ENCODE measurements at places on chromosomes 3 and 15.

DNA sequence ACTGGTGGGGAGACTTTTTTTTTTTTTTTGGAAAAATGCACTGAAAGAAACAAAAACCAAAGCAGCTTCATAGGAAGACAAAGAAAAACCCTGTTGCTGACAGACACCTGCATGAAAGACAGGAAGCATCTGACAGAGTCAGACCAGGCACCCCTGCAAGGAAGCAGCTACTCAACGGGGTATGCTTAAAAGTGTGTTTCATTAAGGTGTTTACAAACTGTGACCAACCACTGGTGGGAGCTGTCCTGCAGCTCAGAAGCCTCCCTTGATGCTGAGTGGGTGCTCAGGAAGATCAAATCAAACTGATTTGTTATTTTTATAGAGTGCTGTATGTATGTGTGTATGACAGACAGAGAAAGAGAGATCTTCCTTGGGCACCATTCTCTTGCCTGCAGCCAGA, 34.7 kb upstream of the AGBL1 start:
- DNase-seq = no peak

- DNase-seq = no peak
These were observed 58.8 kb downstream of the SLCO2A1 start for GRCh38 chr3:133970916-133971315.

GRCh38 chr15:84842781-84843180, 25.6 kb downstream of the ALPK3 start:
- DNase-seq = no peak

- DNase-seq = no peak
These were observed 688.9 kb upstream of the NAALADL2 start for GRCh38 chr3:174170248-174170647.

- DNase-seq = no peak
These were observed 537.6 kb upstream of the NAALADL2 start for GRCh38 chr3:174321548-174321947.

GRCh38 chr3:37571269-37571668, 290.4 kb upstream of the CTDSPL start:
- DNase-seq = no peak

- DNase-seq = no peak
These were observed 95.0 kb upstream of the GALNT15 start for GRCh38 chr3:16079519-16079918.

DNA sequence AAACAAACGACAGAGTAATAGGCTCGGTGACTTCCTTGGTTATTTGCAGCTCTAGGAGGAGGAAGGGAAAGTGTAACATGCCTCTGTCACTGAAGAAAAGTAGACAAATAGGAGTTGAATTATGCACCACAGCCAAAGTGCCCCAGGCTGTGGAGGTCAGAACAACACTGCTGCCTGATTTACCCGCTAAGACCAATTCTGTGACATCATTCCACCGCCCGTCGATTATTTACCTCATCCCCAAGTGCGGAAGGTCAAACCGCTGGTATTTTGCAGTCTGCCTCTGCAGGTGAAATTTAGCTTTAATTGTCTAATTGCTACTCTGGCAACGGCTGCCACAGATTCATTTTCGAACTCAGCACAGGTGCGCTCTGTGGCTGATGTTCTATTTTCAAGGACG, 106.3 kb upstream of the PRICKLE2 start:
- no peak for DNase-seq

DNA sequence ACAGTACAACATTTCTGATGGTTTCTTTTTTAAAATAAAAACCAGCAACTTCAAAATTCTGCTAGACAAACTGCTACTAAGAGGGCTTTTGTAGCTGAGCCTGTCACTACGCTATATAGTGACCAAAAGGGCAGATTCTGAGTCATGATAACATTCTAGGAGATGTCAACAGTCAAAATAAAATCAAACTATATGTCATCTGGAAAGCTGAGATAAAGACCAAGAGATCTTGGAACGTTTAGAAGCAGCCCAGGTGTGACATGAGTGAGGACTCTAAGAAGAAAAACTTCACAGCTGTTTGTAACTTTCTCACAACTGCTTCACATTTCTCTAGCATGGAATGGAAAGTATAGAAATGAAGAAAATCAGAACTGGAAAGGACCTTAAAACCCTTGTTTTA, 84.6 kb downstream of the FILIP1L start:
- no peak for DNase-seq

DNA sequence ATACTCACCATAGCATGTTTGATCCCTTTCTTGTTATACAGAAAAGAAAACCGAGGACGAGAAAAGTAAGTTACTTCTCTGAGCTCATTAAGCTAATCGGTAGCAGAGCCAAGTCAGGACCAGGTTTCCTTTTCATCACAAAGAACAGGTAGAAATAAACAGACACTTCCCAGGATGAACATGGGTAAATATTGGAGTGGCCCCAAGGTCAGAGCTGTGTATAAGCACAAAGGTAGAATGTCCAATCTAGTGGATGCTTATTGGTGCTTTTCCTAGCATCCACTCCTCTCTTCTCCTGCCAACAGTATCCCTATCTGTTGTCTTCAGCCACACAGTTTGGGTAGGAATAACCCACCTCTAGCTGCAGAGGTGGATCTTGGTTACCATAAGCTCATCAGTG, 52.8 kb upstream of the THUMPD3 start:
- DNase-seq = no peak

DNA sequence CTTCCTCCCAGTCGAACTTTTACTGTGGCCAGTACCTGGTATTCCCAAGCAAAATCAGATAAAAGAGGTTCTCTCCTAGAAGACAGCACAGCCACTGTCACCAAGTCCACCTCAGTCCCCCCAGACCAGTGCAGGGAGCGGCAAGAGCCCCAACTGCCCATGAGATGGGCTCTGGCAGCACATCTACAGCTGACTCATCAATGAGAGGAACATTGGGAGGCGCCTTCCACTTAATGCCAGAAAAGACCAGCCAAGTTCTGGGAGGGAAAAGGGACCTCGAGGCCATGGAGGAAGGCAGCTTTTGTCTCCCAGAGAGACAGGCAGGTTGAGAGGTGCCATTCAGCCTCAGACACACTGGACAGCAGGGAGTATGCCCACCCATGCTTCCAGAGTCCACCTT, 28.2 kb downstream of the POC1A start:
- DNase-seq = no peak

DNA sequence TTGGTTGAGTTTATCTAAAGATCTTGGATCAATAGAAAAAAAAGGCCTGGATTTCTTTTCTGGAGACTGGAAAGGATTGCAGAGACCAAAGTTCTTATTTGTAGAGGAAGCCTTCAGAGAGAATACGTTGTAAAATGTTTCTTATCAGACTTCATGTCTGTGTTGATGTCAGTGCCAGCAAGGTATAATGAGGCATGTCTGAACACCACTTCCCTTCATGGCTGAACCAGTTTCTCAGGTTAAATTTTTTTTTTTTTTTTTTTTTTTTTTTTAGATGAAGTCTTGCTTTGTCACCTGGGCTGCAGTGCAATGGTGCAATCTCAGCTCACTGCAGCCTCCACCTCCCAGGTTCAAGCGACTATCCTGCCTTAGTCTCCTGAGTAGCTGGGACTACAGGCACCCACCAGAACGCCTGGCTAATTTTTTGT, 17.8 kb upstream of the ZNF774 start:
- DNase-seq = no peak

- no peak for DNase-seq
These were observed 712.1 kb downstream of the MECOM start for GRCh38 chr3:168951368-168951767.
